ENCODE measurements at places on chromosomes 12 and 14.
A peak's percentile ranks its signal among the peaks of the same experiment; 100 is the strongest.

- H3K4me3 ChIP-seq = no peak overlapping the region
- no peak for DNase-seq
- H3K36me3 ChIP-seq = no peaks in the 10 kb centered on the region
These were observed 111.5 kb upstream of the ATXN7L3B start for GRCh38 chr12:74426091-74426490.

DNA sequence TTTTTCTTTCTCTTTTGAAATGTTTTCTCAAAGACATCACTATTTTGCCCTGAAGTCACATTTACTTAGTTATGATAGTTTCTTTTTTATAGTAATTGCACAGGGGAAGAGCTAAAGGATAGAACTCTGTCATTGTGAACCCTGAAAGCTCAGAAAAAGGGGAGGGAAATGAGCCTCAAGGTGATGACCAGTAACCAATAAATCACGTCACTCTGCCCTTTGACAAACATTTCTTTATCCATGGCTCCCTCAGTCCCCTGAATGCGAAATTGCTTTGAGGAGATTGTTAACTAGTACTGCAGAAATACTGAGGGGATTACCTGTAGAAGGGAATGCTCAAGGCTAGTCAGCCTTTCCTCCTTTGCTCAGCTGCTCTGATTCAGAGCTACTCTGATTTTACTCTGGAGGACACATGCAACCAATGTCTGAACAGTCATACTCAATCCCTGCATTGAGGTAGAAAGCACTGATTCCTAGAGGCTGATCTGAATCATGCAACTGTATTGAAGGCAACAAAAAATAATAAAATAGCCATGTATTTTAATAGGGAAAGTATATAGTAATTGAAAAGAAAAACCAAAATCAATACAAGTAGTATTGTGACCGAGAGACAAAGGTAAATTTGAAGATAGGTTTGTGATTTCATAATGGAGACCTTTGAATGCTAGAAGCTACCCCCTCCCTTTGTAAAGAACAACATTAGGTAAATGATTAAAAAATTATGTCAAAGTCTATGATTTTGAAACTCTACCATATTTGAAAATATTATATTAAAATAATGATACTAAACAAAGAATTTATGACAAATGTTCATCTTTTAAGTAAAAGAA, 24.7 kb downstream of the SLCO1B1 start:
- no peaks in the 10 kb centered on the region for H3K27me3 ChIP-seq
- no peak for DNase-seq
- H3K4me1 ChIP-seq = no peaks in the 10 kb centered on the region
- no peaks in the 10 kb centered on the region for H3K36me3 ChIP-seq
- H3K4me3 ChIP-seq = no peak overlapping the region

DNA sequence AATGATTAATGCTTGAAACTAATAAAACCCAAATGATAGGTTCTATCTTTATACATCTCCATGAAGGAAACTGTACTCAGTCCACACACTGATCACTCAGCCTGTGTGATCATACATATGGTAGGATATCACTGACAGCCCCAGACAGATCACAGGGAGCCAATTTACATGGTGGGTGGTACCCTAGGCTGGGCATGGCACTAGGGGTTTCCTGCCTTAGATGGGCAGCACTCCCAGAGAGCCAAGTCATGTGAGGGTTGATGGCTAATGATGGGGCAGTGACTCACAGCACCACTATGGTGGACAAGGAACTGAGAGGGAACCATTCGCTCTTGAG, 89.6 kb upstream of the PTPRR start:
- no peak for DNase-seq
- no peak overlapping the region for H3K27ac ChIP-seq
- no peaks in the 10 kb centered on the region for H3K36me3 ChIP-seq
- no peak overlapping the region for H3K4me3 ChIP-seq
- no peaks in the 10 kb centered on the region for H3K4me1 ChIP-seq

GRCh38 chr12:47903151-47903611, 1.6 kb downstream of the VDR start:
- peak overlapping the region; percentile 81 for H3K4me3 ChIP-seq
- no peak for DNase-seq
- H3K4me1 ChIP-seq = peaks cover 67% of the 10 kb centered on the region

DNA sequence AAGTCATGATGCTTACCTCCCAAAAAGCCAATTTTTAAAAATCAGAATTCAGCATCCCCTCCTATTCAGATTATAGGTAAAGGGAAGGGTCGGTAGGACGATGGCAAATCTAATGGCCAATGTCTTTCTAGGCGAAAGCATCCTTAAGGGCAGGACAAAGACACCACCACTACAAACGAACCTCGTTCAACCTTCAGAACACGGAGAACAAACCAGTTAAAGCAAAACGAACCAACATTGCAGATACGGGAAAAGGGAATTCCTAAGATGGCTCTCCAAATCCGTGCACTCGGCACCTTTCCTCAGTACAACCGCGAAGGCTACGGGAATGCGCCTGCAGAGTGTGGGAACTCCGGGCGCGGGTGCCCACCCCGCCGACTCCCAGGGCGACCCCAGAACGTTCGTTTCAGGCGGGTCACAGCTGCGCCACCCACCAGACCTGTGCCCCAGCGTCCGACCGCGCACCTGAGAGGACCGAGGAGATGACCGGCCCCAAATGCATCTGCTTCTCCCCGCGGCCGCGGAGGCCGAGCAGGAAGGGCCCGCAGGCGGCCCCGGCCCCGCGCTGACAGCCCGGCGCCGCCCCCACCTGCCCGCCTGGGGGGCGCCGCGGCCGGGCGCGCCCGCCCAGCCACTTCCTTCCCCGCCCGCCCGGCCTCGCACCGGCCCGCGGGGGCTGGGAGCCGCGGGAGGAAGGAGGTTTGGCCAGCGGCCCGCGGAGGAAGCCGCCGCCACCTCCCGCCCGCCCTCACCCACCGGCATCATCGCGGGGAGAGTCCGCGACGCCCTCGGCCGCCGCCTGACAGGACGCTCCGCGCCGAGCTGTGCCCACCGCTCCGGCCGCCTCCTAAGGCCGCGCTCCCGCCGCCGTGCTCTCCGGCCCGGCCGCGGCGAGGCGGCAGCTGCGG, 578 bp downstream of the PPP1R13B start:
- H3K27ac ChIP-seq = peak overlapping the region; percentile 96
- peak overlapping the region; percentile 62 for H3K4me3 ChIP-seq

- no peak for DNase-seq
- H3K27ac ChIP-seq = no peak overlapping the region
- H3K4me1 ChIP-seq = peaks cover 18% of the 10 kb centered on the region
These were observed 83.3 kb downstream of the NCOR2 start for GRCh38 chr12:124484067-124484466.

- peaks cover 21% of the 10 kb centered on the region for H3K4me1 ChIP-seq
- DNase-seq = no peak
- peaks cover 20% of the 10 kb centered on the region for H3K27me3 ChIP-seq
- H3K27ac ChIP-seq = no peak overlapping the region
- no peak overlapping the region for H3K4me3 ChIP-seq
These were observed 348 bp upstream of the SSTR1 start for GRCh38 chr14:38207377-38207735.

GRCh38 chr12:103997286-103997900, 31.7 kb downstream of the TDG start:
- no peak overlapping the region for H3K4me3 ChIP-seq
- no peak for DNase-seq
- no peak overlapping the region for H3K27ac ChIP-seq
- H3K27me3 ChIP-seq = no peaks in the 10 kb centered on the region
- H3K36me3 ChIP-seq = no peaks in the 10 kb centered on the region

DNA sequence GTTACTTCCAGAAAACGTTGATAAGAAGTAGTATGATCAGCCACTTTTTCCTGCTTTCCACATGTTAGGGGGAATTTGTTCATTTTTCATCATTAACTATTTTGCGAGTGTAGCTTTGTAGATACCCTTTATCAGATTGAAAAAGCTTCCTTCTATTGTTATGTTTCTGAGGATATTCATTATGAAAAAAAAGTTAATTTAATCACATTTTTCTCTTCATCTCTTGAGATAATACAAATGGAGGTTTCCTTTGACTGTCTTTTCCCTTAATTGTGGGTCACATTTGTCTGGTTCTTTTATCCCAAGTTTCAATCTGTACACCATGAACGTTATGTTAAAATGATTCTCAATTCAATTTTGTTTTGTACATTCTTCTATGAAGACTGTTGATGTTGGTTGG, 875.7 kb downstream of the SLC6A15 start:
- no peak overlapping the region for H3K27ac ChIP-seq
- H3K36me3 ChIP-seq = no peaks in the 10 kb centered on the region
- H3K27me3 ChIP-seq = no peaks in the 10 kb centered on the region
- H3K4me1 ChIP-seq = no peaks in the 10 kb centered on the region
- no peak for DNase-seq

- H3K36me3 ChIP-seq = no peaks in the 10 kb centered on the region
- DNase-seq = no peak
- H3K4me3 ChIP-seq = no peak overlapping the region
These were observed 216.2 kb upstream of the KRR1 start for GRCh38 chr12:75727577-75727976.

Measured in esophagus squamous epithelium (tissue), 5 donors.